A549 treated with Hydrocortisone at 1 μM for 4 hours (cell line): ENCODE measurements at places on chromosomes 2 and 18. TPM values are rescaled to one million over a fixed set of nuclear protein-coding genes. Genes with fewer than 3 reads are reported as not detected.

The MEX3C gene
- 15.8 to 22.1 TPM (median 19.4 TPM) in 5 replicates for total RNA-seq

The KCNJ3 gene
- total RNA-seq = not detected in 5 replicates

The LRRFIP1 gene
- total RNA-seq = 67.5 to 115 TPM (median 85.7 TPM) in 5 replicates

The SPDYA gene
- 0.16 to 0.21 TPM (median 0.20 TPM) in 5 replicates for total RNA-seq

The ALPP gene
- total RNA-seq = 9.3 to 13.2 TPM (median 12.1 TPM) in 5 replicates

The GALR1 gene
- not detected in 5 replicates for total RNA-seq

The TUBA3E gene
- 3.0 to 4.6 TPM (median 4.2 TPM) in 5 replicates for total RNA-seq

The ABCB11 gene
- total RNA-seq = 0.02 to 0.13 TPM (median 0.03 TPM) in 5 replicates

The IL18R1 gene
- total RNA-seq = 1.0 to 1.4 TPM (median 1.2 TPM) in 5 replicates

The RGPD3 gene
- total RNA-seq = 0.06 to 0.23 TPM (median 0.17 TPM) in 5 replicates

The BARD1 gene
- 3.6 to 9.8 TPM (median 5.6 TPM) in 5 replicates for total RNA-seq

The FEV gene
- not detected in 5 replicates for total RNA-seq
